Activated naive CD4-positive, alpha-beta T cell treated with anti-CD3 and anti-CD28 coated beads for 36 hours (primary cell): ENCODE measurements at places on chromosomes 2 and 18.

DNA sequence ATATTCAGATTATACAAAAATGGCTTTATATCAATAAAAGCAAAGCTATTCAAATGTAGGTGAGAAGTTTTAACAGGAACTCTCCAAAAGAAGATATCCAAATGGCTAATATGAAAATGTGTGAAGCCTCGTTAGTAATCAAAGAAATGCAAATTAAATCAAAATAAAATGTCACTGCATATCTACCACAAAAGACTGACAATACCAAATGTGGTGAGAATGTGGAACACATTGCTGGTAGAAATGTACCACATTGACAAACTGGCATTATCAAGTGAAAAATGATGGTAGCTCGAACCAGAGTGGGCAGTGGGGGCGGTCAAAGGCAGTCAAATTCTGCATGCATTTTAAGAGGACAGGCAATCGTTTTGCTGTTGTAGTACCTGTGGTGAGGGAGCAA lies 1012.7 kb downstream of the TDRD15 start:
- H3K4me3 ChIP-seq = no peak overlapping the region
- no peaks in the 10 kb centered on the region for H3K36me3 ChIP-seq
- H3K27ac ChIP-seq = no peak overlapping the region

DNA sequence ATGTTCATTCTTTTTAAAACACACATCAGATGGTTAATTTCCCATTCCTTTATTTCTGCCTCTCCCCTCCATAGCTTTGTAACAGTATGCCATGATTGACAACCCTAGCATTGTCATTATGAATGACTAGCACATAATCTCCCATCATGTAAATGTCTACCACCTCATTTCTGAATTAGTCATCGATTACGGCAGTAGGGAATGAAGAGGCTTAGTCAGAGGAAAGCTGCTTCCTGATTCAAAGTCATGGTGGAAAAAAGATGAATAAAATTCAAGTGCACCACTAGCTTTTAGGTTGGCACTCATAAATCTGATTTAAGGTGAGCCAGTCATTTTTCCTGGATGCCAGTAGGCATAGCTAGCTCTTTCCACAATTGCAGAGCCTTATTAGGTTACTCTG lies 19.1 kb upstream of the ACMSD start:
- H3K27me3 ChIP-seq = peaks cover 6% of the 10 kb centered on the region
- peaks cover 1% of the 10 kb centered on the region for H3K36me3 ChIP-seq
- no peaks in the 10 kb centered on the region for H3K4me1 ChIP-seq
- no peak overlapping the region for H3K27ac ChIP-seq
- no peak overlapping the region for H3K4me3 ChIP-seq

DNA sequence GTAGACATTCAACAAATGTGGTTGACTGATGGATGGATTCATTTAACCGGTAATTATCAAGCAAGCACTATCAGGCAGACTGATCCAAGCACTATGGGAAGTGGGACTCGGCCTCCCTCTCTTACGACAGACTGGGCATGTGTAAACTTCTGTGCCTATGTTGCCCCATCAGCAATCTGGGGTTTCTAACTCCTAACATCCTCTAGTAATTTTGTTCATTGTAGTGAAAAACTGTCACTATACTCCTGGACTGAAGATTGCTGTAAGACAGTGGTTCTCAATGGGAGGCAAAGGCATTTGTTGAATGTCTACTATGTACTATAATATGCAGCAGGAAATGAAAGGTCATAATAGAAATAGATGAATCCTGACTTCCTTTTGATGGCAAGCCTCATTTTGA lies 51.2 kb upstream of the CREB1 start:
- no peak overlapping the region for H3K4me3 ChIP-seq
- no peaks in the 10 kb centered on the region for H3K36me3 ChIP-seq
- H3K27me3 ChIP-seq = no peaks in the 10 kb centered on the region
- H3K4me1 ChIP-seq = peaks cover 44% of the 10 kb centered on the region
- DNase-seq = no peak

- H3K4me3 ChIP-seq = peak overlapping the region; percentile 82
- H3K27ac ChIP-seq = peak overlapping the region; percentile 88
- peaks cover 32% of the 10 kb centered on the region for H3K4me1 ChIP-seq
Measured at GRCh38 chr2:24359129-24360049, 947 bp downstream of the ITSN2 start.

DNA sequence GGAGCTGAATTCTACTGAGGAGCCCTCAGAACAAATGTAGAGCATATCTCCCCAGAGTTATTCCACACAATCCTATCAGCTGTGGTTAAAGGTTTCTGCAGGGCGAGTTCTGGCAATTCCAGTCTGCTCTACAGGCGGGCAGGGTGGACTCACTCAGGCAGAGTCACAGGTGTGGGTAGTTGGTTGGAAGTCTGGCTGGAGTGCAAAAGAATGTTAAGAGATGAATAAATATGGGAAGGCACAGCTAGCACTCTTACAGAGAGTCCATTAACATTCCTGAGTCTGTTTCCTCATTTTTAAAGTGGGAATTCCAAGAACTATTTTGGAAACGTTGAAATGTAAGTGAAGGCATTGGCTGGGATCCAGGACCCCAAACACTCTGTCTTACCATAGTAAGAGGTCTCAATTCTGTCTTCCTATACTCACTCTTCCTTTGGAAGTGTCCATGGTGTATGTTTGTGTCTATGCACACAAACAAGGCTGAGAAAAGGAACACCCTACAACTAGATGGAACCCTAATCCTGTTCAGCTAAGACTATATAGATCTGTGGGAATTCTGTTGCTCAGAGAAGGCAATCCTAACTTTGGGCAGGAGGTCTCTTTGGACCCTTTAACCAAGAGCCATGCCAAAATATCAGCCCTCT lies 63.3 kb upstream of the AQP4 start:
- no peak overlapping the region for H3K27ac ChIP-seq
- DNase-seq = no peak
- no peaks in the 10 kb centered on the region for H3K27me3 ChIP-seq
- no peaks in the 10 kb centered on the region for H3K36me3 ChIP-seq

- H3K36me3 ChIP-seq = no peaks in the 10 kb centered on the region
- DNase-seq = no peak
- H3K4me1 ChIP-seq = no peaks in the 10 kb centered on the region
- no peak overlapping the region for H3K27ac ChIP-seq
- no peaks in the 10 kb centered on the region for H3K27me3 ChIP-seq
Measured at GRCh38 chr2:49754381-49754780, 600.1 kb upstream of the FSHR start.

DNA sequence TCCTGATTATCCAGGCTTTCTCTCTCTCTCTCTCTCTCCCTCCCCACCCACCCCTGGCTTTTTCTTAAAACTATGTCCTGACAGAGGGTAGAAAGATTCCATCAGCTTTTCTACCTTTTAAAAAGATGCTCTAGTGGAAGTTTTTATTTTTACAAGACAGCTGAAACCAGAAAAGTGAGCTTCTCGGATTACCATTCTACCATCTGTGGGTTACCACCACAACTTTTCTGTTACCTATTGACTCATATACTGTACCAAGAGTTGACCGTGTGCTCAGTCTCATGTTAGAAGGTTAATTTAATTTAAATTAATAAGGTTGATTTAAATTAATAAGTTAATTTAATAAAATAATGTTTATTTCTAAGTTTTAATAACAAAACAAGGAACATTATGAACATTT lies 137.6 kb downstream of the UPP2 start:
- H3K4me1 ChIP-seq = no peaks in the 10 kb centered on the region
- no peak overlapping the region for H3K4me3 ChIP-seq
- no peak overlapping the region for H3K27ac ChIP-seq
- H3K27me3 ChIP-seq = no peaks in the 10 kb centered on the region
- no peak for DNase-seq
- H3K36me3 ChIP-seq = no peaks in the 10 kb centered on the region

DNA sequence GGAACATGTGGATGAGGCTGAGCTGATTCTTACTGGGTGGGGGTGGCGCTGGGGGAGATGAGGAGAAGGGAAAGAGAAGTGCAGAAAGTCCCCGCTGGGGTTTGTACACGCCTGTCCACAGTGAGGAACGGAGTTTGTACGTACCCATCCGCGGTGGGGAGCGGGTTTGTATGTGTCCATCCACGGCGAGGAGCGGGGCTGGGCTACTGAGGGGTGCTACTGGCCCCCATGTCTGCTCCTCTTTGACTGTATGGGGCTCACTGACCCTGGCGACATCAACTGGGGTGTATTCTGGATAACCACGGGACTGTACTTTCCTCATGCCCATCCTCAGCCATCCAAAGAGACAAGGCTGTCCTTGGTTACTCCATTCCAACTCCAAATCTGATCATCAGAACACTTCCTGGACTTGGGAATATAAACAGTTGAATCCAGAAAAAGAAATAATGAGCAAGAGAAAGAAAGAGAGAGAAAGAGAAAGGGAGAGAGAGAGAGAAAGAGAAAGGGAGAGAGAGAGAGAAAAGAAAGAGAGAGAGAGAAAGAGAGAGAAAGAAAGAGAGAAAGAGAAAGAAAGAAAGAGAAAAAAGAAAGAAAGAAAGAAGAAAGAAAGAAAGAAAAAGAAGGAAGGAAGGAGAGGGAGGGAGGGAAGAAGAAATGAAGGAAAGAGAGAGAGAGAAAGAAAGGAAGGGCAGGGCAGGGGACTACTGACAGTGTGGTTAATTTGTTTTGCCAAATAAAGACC lies 21.0 kb downstream of the MAL start:
- no peak overlapping the region for H3K4me3 ChIP-seq
- H3K27me3 ChIP-seq = no peaks in the 10 kb centered on the region
- H3K4me1 ChIP-seq = peaks cover 80% of the 10 kb centered on the region
- DNase-seq = no peak
- peak overlapping the region; percentile 4 for H3K27ac ChIP-seq

GRCh38 chr2:217429981-217430500 lies 570.2 kb upstream of the TNP1 start:
- DNase-seq = no peak
- peaks cover 8% of the 10 kb centered on the region for H3K36me3 ChIP-seq
